NCI-H2107 (cell line): ENCODE measurements at places on chromosomes 7 and 10.

GRCh38 chr7:123191132-123191531 is 8.6 kb downstream of the SLC13A1 start:
- no peak for DNase-seq

- DNase-seq = no peak
Measured at GRCh38 chr7:13987395-13987794, 2.1 kb downstream of the ETV1 start.

DNA sequence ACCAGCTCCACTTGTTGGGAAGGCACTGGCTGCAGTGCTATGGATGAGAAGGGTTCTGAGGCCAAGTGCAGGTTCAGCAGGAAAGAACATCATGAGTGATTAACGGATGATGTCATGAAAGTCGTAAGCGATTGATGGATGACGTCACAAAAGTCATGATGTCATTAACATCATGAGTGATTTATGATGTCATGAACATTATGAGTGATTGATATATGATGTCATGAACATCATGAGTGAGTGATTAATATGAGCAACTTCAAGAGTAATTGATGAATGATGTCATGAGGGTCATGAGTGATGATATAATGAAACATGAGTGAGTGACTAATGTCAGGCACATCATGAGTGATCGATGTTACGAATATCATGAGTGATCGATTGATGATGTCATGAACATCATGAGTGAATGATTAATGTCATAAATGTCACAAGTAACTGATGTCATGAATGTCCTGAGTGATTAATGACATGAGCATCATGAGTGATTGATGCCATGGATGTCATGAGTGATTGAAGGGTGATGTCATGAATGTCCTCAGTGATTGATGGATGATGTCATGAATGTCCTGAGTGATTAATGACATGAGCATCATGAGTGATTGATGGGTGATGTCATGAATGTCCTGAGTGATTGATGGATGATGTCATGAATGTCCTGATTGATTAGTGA is 185.6 kb downstream of the PAXIP1 start:
- DNase-seq = no peak

DNA sequence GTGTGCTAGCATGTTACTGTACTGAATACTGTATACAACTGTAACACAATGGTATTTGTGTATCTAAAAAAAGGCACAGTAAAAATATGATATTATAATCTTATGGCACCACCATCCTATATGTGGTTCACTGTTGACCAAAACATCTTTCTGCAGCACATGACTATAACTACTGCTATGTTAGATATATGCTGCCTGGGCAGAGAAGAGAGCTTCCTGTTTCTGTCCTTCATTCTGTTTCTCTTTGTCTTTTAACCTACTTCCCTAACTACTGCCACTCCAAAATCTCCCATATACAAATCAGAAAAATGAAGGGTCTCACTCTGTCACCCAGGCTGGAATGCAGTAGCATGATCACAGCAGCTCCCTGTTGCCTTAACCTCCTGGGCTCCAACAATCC is 8.8 kb upstream of the FGL2 start:
- DNase-seq = no peak

- DNase-seq = no peak
Measured at GRCh38 chr7:100679129-100679926, 5.8 kb downstream of the GNB2 start.

- no peak for DNase-seq
Measured at GRCh38 chr7:12320241-12320986, 83.3 kb downstream of the VWDE start.

- no peak for DNase-seq
Measured at GRCh38 chr10:90007226-90007625, 305.8 kb downstream of the KIF20B start.

DNA sequence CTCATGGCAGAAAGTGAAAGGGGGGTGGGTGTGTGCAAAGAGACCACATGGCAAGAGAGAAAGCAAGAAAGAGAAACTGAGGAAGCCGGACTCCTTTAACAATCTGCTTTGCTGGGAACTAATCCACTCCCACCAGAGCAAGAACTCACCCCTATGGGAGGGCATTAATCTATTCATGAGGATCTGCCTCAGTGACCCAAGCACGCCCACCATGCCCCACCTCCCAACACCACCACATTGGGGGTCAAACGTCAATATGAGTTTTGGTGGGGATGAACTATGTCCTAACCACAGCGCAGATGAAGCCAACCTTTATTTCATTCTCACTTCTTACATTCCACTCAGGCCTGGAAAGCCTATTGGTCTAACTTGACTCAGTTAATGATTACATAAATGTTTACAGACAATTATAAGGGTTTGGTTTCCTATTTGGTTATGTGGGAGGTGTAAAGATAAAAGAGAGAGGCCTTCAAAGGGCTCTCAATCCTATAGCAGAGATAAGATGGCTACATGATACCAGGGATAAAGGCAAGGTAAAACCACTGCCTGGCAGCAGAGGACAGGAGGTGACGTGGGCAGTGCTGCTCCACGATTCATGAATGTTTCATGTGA is 601.8 kb downstream of the PARD3 start:
- DNase-seq = no peak

DNA sequence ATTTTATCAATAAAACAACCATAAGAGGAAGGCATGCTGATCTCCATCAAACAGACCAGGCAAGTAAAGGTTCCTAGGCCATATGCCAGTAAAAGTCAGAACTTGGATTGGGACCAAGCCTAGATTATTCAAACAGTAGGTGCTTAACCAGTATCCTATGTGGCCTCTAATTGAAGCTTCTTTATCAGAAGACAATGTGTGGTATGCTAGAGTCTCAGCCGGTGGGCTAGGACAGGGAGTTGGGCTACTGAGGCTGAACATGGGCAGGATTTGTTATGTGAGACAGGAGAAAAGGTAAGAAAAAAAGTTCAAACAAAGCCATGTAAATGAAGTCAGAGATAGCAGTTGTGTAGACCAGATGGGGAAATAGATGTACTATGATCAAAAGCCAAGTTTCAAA is 413.7 kb upstream of the GHITM start:
- DNase-seq = no peak

- no peak for DNase-seq
Measured at GRCh38 chr7:137772748-137773147, 74.0 kb downstream of the DGKI start.

GRCh38 chr7:35993676-35994606 is 159.1 kb upstream of the EEPD1 start:
- DNase-seq = no peak

- DNase-seq = no peak
Measured at GRCh38 chr7:28091190-28091589, 89.4 kb downstream of the JAZF1 start.

DNA sequence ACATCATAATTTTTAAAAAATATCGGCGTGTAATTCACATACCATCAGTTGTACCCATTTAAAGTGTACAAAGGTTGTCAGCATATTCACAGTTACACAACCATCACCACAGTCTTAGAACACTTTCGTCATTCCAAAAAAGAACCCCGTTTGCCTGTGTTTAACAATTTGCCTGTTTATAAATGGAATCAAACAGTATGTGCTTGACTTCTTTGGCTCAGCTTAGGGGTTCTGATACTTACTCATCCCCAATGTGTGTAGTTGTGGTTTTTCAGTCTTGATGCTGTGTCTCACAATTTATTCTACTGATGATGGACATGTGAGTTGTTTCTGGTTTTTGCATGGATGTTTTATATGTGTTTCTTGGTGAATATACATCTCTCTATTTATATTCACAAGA is 50.0 kb downstream of the PRPF18 start:
- DNase-seq = no peak

GRCh38 chr7:22348379-22348778 is 8.6 kb downstream of the RAPGEF5 start:
- no peak for DNase-seq

- DNase-seq = no peak
Measured at GRCh38 chr7:97373736-97374135, 256.2 kb downstream of the SDHAF3 start.

DNA sequence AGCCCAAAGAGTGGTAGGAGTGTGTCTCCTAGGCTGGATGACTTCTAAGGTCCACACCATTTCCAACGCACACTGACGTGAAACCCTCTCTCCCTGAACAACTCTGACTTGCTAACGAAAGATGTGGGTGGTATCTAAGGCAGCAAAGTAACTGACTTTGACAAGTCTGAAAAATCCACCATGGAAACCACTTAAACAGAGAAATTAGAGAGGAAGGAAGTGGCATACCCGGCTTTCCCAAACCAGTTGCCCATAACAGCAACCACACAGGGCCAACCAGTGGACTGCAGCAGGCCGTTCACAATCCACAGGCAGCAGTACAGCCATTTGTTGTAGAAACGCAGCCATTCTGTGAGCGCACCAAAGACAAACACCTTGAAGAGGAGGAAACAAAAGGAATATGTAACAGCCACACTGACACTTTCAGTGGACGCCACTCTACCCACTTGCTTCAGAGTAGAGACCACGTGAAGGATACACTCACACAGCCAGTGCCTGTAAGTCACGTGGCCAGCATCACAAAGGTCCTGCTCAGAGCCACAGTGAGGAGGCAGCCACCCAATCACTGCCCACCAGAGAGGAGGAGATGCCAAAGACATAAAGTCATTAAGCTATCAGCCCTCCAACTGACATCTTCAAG is 39.8 kb downstream of the SLC37A3 start:
- DNase-seq = no peak

- no peak for DNase-seq
Measured at GRCh38 chr7:55413442-55413841, 48.3 kb downstream of the LANCL2 start.

DNA sequence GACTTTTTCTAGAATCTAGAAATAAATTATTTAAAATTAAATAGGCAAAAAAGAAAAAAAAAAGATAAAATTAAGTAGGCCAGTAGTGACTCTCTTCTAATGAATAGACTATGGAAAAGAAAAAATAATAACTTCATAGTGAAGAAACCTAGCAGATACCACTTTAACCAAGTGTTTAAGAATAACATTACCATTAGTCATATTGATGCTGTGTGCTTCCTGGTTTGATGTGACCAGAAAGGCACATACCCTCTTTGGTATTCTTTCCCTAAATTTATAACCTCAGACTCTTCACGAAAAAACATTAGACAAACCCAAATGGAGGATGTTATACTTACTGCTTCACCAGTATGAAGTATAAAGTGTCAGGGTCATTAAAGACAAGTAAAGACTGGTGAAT is 42.6 kb downstream of the KIF20B start:
- no peak for DNase-seq

GRCh38 chr10:27857616-27858015 is 112.0 kb upstream of the MKX start:
- no peak for DNase-seq

GRCh38 chr10:5447611-5448071 is 35.3 kb downstream of the NET1 start:
- DNase-seq = no peak

DNA sequence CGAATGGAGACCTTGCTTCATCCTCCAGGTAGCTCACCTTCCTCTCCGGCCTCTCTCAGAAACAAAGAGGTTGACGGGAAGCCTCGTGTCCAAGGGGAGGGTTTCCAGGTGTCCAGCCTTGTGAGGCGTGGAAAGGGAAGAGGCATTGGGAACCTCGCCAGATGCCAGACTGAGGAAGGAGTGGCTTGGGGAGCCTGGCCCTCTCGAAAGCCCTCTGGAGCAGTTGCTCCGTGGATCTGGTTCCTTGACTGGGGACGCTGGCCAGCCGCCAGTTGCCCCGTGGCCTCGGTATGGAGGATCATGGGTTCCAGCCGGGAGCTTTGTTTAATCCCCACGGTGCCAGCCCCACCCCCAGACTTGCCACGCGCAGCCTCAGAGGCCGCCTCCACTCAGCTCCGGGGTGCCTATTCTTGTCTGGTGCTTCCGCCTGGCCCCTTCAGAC is 30.3 kb upstream of the SUN1 start:
- DNase-seq = peak; percentile 82

- no peak for DNase-seq
Measured at GRCh38 chr10:78462726-78463228, 429.1 kb downstream of the RPS24 start.

DNA sequence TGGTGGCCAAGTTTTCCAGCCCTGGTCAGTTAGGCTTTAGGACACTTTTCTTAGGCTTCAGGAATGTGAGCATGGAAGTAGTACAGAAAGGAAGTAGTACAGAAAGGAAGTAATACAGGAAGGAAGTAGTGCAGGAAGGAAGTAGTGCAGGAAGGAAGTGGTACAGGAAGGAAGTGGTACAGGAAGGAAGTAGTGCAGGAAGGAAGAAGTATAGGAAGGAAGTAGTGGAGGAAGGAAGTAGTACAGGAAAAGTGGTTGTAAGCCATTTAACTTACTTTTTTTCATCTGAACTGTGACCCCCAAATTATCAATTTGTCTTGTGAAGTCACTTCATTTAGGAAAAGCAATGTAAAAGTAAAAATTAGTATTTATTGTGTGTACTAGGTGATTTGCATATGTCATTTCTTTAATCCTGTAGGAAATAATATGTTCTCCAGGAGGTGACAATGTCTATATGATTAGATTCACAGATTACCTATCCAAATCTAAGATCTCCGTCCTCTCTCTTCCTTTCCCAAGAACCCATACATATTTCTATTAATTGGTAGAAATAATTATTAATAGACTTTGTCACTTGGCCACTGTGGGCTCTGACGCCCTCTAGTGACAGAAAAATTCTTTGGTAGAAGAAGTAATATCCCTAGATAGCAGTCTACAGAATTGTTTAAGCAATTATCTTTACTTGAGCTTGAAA is 3.9 kb upstream of the FAS start:
- no peak for DNase-seq

DNA sequence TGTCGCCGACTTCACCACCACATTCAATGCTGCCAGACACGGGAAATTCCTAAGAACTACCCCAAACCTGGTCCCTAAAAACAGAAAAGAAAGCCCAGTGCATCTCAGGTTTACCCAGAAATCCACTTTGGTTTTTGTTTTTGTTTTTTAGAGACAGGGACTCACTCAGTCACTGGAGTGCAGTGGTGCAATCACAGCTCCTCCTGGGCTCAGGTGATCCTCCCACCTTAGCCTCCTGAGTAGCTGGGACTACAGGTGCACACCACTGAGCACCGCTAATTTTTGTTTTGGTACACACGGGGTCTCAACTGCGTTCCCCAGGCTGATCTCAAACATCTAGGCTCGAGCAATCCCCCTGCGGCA is 22.8 kb downstream of the MAD1L1 start:
- DNase-seq = no peak

- DNase-seq = no peak
Measured at GRCh38 chr7:137399827-137400823, 56.6 kb upstream of the PTN start.

DNA sequence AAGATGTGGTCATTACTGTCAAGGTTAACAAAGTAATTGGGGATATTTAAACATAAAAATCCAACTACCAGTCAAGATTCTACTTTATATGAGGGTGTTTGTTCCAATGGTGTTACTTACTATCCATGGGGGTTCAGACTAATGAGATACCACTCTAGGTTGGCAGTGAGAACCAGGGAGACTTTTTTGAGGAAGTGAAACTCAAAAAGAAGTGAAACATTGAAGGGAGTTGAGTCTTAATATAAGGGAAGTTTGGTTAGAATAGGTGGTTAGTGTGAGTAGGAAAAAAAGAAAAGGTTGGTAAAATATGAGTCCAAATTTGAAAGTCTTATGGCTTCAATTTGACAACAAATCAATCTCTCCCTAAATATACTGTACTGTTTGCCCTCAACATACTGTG is 123.6 kb upstream of the ANK3 start:
- no peak for DNase-seq

- DNase-seq = no peak
Measured at GRCh38 chr7:155594961-155595366, 48.6 kb upstream of the CNPY1 start.

GRCh38 chr7:45359776-45360175 is 202.2 kb downstream of the RAMP3 start:
- no peak for DNase-seq

- DNase-seq = no peak
Measured at GRCh38 chr7:138029941-138030340, 28.1 kb upstream of the CREB3L2 start.

- DNase-seq = no peak
Measured at GRCh38 chr7:68364886-68365625, 1233.2 kb upstream of the AUTS2 start.
